Immature natural killer cell (primary cell): ENCODE measurements at places on chromosomes 5 and 9. TPM values are rescaled to one million over a fixed set of nuclear protein-coding genes. Genes with fewer than 3 reads are reported as not detected.

- no peak for DNase-seq
These were observed 35.3 kb downstream of the HNRNPH1 start for GRCh38 chr5:179588166-179588565.

DNA sequence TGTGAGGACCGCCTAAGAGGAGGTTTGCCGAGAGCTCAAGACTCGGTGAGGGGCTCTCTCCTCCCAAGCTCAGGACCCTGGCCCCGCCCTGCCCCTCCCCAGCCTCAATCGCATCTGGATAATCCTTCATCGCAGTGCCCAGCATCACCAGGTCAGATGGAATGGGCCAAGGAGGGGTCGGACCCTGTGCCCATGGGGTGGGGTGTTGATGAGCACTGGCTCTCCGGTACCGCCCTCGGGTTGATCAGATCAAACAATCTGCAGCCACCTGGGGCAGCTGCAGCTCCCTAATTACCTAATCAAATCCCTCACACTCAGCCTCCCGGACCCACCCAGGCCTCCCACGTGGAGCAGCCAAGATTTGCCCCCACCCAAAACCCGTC lies 24.4 kb upstream of the TDRD7 start:
- DNase-seq: no peak

GRCh38 chr9:124079176-124079925 lies 67.8 kb downstream of the LHX2 start:
- DNase-seq: no peak

DNA sequence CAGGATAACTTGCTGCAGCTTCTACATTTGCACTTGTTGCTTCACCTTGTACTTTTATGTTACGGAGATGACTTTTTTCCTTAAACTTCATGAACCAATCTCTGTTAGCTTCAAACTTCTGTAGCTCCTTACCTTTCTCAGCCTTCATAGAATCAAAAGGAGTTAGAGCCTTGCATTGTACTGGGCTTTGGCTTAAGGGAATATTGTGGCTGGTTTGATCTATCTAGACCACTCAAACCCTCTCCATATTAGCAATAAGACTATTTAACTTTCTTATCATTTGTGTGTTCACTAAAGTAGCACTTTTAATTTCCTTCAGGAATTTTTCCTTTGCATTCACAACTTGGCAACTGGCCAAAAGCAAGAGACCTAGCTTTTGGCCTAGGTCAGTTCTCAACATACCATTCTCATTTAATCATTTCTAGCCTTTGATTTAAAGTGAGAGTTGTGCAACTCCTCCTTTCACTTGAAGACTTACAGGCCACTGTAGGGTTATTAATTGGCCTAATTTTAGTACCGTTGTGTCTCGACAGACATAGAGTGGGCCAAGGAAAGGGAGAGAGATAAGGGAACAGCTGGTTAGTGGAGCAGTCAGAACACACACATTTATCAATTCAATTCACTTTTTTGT lies 63.7 kb downstream of the SHOC1 start:
- no peak for DNase-seq

The ADAMTSL2 gene
- not detected for polyA plus RNA-seq

DNA sequence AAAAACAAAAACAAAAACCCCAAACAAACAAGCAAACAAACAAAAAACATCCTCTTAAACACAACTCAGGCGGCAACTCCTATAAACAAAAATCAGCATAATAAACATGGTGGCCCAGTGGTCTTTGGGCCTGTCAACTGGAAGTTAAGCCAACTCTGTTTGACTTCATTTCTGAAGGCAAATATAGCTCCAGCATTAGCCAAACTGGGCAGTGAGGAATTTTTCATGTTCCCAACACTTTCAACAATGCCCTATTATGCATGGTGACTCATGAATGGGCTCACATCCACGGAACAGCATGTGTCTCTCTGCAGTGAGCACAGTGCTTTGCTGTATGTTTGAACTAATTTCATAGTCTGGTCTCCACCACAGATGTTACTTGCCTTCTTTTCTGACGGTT lies 143.9 kb upstream of the STC2 start:
- DNase-seq: no peak

DNA sequence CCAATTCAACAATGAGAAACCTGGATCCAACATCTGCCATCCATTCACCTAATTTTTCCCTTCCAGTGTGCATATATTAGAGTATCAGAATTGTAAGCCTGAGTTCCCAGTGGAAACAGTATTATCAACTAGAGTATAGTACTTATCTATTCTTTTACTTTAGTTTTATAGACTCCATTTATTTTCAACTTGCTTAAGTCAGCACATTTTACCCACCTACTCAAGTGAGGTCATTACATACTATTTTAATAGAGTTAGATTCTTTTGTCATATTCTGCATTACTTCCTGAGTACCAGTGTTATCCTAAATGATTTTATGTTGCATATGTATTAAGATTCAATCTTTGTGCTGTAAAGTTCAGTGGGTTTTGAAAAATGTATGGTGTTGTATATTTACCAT lies 1393.3 kb downstream of the MAT2B start:
- no peak for DNase-seq

The NDUFA8 gene
- 89.2 TPM for polyA plus RNA-seq

The CDH12 gene
- not detected for polyA plus RNA-seq

GRCh38 chr5:168364151-168364661 lies 72.8 kb downstream of the WWC1 start:
- DNase-seq: no peak

The TRIM36 gene
- polyA plus RNA-seq: not detected

The ADGRD2 gene
- not detected for polyA plus RNA-seq

DNA sequence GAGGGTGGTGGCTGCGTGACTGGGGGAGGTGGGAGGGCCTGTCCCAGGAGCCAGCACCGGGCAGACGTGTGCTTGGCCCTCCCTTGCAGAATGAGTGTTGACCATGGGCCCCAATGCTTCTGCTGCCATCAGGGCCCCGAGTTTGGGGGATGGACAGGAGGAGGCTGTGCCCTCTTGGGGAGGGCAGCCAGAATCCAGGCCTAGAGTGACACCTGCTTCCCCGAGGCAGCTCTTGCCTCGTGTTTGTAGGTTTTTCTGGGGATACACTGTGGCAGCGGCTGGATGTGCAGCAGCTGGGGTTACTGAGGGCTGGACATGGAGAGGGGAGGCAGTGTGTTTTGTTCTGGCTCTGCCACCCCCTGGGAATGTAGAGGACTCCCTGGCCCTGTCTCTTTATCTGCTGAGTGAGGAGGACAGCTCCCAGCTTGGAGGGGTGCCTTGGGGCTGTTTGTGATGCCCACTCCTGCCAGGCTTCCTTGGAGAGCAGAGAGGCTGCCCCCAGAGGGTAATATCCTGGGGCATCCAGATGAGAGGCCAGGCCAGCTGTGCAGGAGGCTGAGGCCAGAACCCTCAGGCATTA lies 22.7 kb downstream of the WNK2 start:
- no peak for DNase-seq

The RASGRF2 gene
- 0.17 TPM for polyA plus RNA-seq
